ENCODE measurements at places on chromosomes 11 and 22. TPM values are rescaled to one million over a fixed set of nuclear protein-coding genes. Genes with fewer than 3 reads are reported as not detected.

GRCh38 chr11:32610797-32611352, 27.2 kb downstream of the EIF3M start:
- no peak for DNase-seq

DNA sequence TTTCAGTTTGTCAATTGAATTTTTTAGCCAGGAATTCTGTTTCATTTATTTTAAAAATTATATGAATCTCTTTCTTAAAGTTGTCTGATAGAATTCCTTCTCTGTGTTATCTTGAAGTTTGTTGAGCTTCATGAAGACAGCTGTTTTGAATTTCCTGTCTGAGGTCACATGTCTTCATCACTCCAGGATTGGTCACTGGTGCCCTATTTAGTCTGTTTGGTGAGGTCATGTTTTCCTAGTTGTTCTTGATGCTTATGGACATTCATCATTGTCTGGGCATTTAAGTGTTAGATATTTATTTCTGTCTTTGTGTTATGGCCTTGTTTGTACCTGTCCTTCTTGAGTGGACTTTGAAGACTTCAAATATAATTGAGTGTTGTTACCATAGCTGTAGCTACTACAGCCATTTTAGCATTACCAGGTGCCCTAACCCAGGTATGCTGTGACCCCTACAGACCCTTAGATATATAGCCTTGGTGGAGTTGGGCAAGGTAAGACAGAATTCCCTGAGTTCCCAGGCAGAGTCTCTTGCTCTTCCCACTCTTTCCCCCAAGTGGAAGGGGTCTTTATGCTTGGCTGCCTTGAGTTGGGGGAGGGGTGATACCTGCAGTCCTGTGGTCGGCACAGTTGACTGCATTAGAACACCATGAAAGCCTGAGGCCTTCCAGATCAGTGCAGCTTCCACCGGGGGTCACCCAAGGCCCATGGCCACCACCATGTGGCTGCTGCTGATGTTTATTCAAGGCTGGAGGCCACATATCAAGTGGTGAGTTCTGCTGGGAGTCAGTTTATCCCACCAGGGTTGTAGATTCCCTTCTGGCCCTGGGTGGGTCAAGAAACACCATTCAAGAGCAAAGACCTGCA, 229.6 kb downstream of the DYNC2H1 start:
- DNase-seq = no peak

DNA sequence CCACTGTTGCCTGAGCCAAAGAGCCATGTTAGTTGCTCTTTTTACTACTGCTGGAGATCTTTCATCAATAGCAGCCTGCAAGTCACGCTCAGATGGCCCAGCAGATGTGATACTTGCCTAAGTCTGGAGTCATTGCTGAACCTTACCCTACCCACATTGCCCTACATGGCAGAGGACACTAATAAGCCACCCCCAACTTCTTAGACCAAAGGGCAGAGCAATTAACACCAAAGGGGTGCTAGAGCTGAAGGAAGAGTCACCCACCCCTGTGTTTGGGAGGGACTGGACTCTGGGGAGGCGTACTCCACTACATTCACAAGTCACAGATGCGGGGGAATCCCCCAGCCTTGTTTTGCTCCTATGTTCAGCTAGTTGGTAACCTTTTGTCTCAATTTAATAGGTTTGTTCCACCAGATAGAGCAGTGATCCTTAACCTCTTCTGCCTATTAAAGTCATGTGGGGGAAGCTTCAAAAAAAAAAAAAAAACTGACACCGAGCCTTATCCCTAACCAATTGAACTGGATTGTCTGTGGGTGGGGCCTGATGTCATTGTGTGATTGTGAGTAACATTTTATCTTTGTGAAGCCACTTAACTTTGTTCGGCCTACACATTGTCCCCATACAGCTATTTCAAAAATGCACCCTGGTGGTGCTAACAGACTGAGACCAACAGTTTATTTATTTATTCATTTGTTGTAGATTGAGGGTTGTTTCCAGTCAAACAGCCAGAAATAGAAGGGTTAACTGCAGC, 13.1 kb downstream of the ADM start:
- no peak for DNase-seq

Gene APOBEC3B
- total RNA-seq = 1.0 TPM
